ENCODE measurements at places on chromosomes 5 and 9.

DNA sequence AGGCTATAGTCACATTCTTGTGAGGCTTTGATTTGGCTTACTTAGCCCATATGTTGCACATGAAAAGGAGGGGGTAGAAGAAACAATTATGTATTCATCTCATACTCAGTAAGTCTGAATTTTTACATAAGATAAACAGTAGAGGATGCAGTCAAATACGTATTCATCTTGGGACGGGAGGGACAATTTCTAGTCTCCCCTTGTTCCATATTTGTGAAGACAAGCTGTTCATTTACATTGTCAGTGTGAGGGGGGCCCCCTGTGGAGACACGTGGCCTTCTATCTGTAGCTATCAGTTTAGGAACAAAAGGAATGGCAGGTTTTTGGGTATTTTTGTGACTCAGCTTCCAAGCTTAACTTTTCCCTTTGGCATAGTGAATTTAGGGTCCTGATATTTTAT lies 49.2 kb upstream of the PPP1R2B start:
- no peak for DNase-seq

DNA sequence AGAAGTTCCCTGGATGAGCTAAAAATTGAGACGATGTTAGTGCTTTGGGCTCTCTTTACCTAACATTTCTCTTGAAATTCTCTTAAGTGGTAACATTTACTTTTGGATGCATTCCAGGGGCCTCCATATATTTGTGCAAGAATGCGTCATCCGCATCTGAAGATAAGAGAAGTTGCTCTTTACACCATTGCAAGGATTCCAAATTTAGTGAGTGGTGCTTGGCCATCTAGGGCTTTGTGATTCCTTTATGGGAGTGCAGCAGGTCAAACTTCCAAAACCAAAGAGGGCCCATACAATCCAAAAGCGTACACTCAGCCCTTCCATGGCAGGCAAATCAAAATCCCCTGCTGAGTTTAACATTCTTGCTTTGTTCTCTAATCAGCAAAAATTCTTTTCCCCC lies 102.0 kb upstream of the DMAC1 start:
- DNase-seq = no peak

DNA sequence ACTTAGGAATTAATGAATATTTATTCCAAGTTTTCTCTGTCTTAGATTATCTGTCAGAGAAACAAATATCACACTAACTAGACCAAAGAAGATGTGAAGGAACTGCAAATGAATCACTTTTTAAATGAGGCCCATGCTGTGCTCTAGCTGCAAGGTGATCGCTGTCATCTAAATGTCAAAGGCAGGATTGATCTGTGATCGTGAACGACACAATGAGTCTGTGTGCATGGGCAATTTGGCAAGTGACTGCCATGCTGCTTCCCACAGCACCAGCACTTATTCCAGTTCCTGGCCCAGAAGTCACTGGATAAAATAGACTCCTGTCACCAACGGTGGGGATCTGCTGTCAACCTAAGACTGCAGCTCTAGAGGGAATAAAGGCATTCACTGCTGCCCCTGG lies 141.2 kb downstream of the TRIM36 start:
- DNase-seq = no peak

DNA sequence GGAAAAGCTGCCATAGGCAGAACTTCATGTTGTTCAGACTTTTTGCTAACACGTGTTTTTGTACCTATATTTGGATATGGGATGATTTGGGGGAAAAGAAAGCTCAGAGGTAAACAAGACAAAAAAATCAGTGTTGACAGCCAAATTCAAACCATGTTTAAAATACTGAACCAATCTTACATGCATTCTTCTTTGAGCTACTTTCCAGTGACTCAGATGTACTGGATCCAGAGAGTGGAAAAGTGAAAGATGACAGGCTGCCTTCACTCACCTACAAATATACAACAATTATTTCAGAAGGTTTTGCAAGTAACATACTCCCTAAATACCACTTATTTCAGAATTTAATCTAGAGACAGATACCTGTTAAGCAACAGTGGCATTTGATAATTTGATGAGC lies 165.7 kb downstream of the MPDZ start:
- DNase-seq = no peak

DNA sequence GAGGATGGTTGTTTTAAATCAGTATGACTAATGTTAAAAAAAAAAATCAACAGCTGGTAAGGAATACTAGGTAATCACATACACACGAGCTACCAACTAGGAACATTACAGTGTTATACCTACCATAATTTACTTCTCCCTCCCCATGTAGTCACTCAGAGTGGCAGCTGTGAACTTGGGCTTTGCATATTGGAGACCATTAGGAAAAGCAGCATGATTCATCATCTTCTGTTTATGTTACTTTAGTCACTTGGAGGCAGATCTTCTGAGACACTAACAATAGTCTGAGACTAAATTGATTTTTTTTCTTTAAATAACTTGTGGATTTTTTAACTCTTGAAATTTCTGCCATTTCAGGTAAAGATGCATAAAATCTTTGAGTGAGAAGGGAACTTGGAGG lies 141.5 kb upstream of the NR4A3 start:
- no peak for DNase-seq

DNA sequence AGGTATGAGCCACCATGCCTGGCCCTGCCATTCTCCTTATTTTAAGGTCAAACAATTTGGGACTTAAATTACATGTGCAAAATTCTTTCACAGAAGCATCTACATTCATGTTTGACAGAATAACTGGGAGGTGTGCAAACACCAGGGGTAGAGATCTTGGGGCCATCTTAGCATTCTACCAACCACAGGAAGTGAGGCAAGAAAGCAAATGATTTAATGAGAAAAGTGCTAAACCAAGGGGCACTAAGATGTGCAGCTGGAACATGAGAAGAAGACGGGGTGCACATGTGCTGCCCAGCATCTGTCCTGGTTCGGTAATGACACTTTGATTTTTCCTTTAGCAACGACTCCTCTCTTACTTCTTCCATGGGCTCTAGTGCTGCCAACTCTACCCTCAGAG lies 1.2 kb upstream of the F12 start:
- DNase-seq = no peak

- no peak for DNase-seq
These were observed 486.6 kb downstream of the ARHGEF28 start for GRCh38 chr5:74112372-74113195.

DNA sequence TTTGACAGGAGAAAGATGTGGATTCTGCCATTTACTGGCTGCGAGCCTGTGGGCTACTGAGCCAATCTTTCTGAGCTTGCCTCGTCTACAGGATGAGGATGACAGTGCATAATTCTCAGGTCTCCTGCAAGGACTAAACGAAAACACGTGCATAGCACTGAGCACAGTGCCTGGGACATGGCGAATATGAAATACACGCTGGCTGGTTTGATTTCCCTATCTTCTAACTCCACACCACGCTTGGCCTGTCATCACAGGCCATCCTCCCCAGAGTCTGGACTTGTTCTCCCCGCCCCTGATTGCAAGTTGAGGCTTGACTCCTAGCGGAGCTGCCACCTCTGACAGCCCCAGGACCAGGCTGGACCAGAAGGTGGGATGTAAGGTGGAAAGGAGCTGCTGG lies 37.9 kb downstream of the ARPC5L start:
- DNase-seq = no peak

GRCh38 chr9:123281659-123282350 lies 13.4 kb upstream of the STRBP start:
- DNase-seq = no peak

DNA sequence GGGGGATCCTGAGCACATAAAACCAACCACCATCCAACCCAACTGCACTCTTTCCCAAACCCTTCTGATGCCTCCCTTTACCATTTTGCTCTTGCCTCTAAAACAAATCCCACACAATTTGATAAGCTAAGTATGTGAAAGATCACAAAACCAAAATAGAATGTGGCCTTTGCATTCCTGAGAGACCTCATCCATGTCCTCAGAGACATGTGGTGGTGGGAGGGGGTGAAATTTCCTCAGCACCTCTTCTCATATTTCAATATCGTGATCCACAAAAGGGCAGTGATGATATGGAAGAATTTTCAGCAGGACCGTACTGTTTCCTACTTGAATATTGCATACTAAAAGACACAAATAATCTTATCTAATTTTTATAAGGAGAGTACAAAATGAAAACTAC lies 423.3 kb downstream of the TLE1 start:
- DNase-seq = no peak

GRCh38 chr9:93043122-93043521 lies 15.4 kb upstream of the SUSD3 start:
- DNase-seq = no peak

DNA sequence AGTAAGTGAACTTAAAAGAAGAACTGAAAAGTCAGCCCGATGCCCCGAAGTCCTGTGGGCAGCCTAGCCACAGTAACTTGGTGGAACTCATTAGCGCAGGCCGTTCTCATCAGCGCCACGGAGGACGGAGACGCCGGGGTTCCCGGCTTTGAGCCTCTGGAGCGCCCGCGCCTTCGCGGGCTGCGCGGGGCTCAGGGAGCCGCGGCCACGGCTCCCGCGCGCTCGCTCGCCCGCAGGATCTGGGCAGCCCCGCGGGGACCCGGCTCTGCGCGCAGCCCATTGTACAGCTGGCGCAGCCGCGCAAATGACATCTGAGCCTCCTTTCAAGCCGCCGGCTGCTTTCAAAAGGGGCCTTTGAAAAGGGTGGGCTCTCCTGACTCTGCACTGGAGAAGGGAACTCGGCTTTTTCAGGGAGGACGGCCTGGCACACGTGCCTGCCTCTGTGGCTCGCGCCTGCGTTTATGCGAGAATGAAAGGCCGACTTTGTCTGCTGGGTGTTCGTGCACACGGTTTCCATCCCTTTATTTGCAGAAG lies 40.7 kb downstream of the TLR4 start:
- peak; percentile 47 for DNase-seq

- no peak for DNase-seq
These were observed 20.2 kb upstream of the GLIS3 start for GRCh38 chr9:4320021-4320420.

GRCh38 chr9:18997151-18997550 lies 35.9 kb downstream of the SAXO1 start:
- DNase-seq = no peak

- no peak for DNase-seq
These were observed 787.1 kb upstream of the CTNND2 start for GRCh38 chr5:12691330-12691729.

DNA sequence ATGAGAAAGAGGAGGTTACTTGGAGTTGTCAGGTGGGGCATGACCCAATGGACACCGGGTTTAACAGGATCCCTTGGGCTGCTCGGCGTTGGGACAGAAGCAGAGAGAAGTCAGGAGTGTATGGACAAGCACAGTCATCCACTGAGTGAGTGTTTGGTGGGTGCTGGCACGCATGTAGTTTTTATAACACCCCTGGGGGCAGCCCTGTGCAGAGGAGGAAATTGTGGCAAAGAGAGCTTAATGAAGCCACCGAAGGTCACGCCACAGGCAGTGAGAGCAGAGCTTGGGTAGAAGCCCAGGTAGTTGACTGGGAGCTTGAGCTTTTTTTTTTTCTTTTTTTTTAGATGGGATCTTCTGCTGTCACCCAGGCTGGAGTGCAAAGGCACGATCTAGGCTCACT lies 43.2 kb upstream of the IER5L start:
- peak; percentile 54 for DNase-seq

DNA sequence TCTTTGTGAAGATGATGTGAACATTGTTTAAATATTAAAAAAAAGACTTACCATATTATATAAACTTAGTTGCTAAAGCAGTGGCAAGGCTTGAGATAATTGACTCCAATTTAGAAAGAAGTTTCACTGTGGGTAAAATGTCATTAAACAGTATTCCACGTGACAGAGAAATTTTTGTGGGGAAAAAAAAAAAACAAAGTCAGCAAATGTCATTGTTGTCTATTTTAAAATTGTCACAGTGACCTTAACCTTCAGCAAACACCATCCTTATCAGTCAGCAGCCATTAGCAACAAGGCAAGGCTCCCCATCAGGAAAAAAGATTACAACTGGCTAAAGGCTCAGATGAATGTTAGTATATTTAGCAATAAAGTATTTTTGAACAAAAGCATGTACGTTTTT lies 99.3 kb upstream of the CDH18 start:
- DNase-seq = no peak

DNA sequence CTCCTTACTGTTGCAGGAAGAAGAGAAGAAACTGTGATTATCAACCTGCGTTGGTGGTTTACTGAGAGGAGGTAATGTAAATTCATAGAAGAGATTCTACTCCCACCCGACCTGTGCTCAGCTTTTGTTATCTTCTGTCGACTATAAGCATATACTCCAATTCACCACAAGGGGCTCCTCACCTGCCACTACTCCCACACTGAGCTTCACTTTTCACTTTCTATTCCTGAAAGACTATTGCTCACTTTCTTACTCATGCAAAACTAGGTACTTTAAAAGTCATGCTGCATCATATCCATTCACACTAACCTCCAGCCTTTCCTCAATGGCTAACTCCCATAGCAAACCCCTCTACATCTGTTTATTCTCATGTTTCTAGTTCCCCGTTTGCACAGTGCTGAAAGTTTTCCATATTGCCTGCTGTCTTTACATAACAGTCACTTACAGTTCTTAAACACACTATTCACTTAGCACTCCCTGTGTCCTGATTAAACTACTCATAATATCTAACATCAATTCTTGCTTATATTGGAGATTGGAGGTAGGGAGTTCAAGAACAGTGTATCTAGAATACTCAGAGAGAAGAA lies 1062.6 kb downstream of the NR2F1-AS1 start:
- DNase-seq = no peak

Measured in activated naive CD8-positive, alpha-beta T cell treated with anti-CD3 and anti-CD28 coated beads, Interleukin-2, amount 10 ng/mL, durations not matched to agents 7 days and 5 days (primary cell).